ENCODE measurements at places on chromosomes 13 and 19. TPM values are rescaled to one million over a fixed set of nuclear protein-coding genes. Genes with fewer than 3 reads are reported as not detected.

The ZNF497 gene
- under 0.01 TPM for total RNA-seq

The SHD gene
- not detected for total RNA-seq

The ZNF541 gene
- not detected for total RNA-seq

The CCDC194 gene
- not detected for total RNA-seq

The DNAJB1 gene
- 86.8 TPM for total RNA-seq

The KPNA3 gene
- total RNA-seq, result 26.2 TPM

The CD70 gene
- total RNA-seq, result not detected

The ZNF284 gene
- 0.74 TPM for total RNA-seq

The PIH1D1 gene
- total RNA-seq, result 103 TPM

The ARHGAP33 gene
- total RNA-seq, result 6.5 TPM

The GPR32 gene
- total RNA-seq, result not detected

The MKNK2 gene
- 123 TPM for total RNA-seq

The ZNF835 gene
- 0.89 TPM for total RNA-seq

The GDF15 gene
- 46.7 TPM for total RNA-seq

The NLRP7 gene
- total RNA-seq, result not detected

The PLIN5 gene
- not detected for total RNA-seq

The OR7C1 gene
- not detected for total RNA-seq

The FLT1 gene
- total RNA-seq, result 0.59 TPM

The RNF225 gene
- total RNA-seq, result not detected

The CRX gene
- not detected for total RNA-seq

The LYL1 gene
- 3.2 TPM for total RNA-seq

The CACNA1A gene
- 0.15 TPM for total RNA-seq

The IGFLR1 gene
- total RNA-seq, result 19.0 TPM

The KRTDAP gene
- not detected for total RNA-seq

The IL12RB1 gene
- not detected for total RNA-seq

The C5AR1 gene
- total RNA-seq, result 0.17 TPM

The DLL3 gene
- 0.67 TPM for total RNA-seq

The ADGRE1 gene
- total RNA-seq, result not detected

The RTBDN gene
- not detected for total RNA-seq

The MCF2L gene
- not detected for total RNA-seq

The ZNF441 gene
- 3.2 TPM for total RNA-seq

The CCL25 gene
- not detected for total RNA-seq

The A1BG gene
- 56.7 TPM for total RNA-seq

The CEACAM6 gene
- total RNA-seq, result not detected

Data from bronchus fibroblast of lung (primary cell).